ENCODE measurements at places on chromosomes 7 and 10.

DNA sequence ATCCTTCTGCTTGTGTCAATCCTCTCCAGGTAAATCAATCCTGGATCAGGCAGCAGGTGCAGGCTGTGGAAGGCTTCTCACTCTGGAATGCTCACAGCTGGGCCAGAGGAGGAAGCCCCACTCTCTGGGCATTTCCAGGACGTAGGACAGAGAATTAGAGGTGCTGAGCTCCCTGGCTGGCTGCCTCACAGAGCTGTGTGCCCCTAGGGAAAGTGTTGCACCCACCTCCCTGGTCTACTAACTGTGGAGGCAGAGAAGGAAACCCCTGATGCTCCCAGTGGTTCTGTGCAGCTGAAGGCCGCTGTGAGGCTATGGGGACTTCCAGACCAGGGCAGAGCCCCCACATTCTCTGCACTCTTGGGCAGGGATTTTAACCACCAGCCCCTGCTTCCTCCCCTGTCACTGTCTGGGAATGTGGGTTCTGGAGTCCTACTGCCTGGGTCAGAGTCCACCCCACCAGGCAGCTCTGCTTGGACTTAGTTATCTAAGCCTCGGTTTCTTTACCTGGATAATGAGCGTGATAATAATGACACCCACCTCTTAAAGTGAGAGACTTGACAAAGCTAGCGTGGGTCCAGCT is 73.5 kb upstream of the EEPD1 start:
- DNase-seq: no peak

DNA sequence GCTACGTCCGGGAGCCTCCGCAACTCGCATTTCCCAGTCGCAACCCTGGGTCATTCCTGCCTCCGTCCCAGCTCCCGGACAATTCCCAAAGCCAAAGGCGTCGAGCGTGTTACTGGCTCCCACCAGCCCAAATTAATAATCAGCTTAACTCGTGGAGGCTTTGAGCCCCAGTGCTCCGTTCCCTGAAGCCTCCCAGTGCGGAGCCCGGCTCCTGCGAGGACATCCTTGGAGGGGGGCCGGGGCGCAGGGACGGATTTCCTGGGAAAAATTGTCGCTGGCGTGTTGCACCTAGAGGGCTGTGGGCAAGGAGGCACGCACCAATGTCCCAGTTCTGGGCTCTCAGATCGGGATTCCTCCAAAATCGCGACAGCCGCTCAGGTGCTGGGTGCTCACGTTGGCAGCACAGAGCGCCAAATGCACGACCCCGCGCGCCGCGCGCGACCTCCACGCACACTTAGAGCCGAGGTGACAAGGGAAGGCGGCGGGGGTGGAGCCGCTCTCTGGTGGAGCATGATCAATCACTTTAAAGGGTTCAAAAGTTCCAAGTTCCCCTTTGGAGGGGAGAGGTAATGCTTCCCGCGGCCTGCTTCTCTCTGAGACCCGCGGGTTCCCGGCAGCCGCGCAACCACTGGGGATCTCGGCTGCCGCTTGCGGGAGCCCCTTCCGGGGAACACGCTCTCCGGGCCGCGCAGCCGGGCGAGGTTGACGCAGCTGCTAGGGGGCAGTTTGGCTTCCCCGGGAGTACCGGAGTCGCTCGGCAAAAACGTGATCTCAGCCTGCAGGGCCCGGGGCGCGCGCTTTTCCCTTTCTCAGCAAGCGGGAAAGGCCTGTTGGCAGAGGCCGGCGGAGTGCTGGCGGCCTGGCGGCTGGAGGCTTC is 25.5 kb downstream of the SKIDA1 start:
- no peak for DNase-seq

DNA sequence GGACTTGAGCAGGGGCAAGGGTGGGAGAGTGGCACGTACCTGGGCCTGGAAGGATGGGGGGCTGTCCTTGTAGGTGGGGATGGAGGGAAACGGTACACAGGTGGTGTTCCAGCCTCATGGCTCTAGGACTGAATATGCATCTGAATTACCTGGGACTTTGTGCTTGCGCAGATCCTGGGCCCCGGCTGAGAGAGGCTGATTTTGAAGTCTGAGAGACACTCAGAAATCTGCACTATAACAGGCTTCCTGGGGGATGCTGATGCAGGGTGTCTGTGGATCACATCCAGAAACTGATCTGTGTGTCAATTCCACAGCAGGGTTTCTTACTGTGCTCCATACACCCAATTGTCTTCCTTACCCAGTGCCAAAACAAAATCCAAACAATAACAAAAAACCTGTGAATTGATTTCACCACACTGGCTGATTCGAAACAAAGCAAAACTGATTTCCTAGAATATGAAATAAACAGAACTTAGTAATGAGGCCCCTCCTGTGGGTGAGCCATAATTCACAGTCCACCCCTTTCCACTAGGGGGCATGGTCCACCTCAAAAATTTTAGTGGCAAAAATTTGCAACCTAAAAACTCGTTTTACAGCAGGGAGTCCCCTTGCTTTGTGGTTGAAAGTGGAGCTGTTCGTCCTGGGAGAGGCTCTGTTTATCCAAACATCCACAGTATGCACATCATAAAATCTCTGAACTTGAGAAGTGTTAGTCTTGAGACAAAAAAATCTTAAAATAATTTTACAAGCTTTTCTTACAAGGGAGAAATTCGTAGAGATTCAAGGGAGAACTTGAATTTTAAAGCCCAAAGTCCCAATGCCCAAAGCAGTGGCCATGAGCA is 32.0 kb upstream of the PLEKHA1 start:
- DNase-seq: no peak

DNA sequence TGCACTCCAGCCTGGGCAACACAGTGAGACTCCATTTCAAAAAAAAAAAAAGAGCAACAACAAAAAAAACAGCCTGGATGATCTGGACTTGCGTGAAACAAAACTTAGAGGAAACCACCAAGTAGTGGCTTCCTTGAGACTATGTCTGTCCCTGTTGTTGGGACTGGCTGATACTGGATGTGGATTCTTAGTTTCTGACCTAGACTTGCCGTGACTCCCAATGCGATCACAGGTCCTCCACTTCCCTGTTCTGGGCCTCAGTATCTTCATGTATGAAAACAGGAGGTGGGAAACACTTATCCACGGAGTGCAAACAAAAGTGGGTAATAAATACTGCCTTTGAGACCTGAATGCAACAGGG is 125.7 kb downstream of the PRPF18 start:
- DNase-seq: no peak

DNA sequence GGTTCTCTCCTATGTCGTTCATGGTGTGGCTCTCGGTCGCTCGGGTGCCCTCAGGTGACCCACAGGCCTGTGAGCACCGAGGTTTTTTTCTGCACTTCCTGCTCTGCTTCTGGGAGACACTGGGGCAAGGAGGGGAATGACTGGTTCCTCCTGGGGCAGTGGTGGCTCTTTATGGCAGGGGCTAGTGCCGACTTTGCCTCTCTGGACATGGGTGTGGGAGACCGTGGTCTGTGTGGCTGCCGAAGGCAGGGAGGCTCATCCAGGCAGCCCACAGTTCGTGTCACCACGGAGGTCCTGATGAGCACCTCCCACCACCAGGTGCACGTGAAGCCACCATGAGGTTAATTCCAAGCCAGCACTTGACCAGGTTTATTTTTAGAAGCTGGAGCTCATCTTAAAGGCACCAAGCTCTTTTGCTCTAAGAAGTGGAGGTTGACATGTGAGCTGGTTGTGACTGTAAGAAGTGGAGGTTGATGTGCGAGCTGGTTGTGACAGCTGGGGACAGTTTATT is 24.7 kb upstream of the DPYSL4 start:
- DNase-seq: no peak

DNA sequence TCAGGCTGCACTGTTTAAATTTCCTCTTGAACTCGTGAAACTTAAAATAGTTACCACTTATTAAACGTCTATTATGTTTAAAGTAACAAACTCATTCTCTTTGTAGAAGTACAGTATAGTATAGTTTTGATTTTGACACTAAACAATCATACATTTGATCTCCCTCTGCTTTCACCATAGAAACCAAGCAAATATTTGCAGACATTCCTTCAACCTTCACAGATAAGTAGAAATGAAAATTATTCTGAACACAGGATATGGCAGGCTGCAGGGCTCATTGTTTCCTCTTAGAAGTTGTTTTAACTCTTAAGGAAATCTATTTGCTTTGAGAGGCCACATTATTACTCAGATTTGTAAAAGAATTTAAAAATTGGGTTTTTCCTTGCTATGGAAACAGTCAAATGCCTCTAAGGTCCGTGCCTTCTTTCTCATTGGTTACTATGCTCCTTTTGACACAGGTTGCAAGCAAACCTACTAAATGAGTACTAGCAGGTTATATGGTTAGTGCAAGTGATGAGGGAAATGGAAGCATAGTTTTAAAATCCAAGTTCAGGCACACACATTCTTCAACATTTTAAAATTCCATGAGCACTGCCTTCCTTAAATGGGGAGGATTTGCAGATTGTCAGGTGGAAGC is 92.8 kb upstream of the FAM133B start:
- DNase-seq: no peak

GRCh38 chr10:12063483-12063818 is 5.3 kb upstream of the DHTKD1 start:
- no peak for DNase-seq
